ENCODE measurements at places on chromosomes 5 and 9.

- DNase-seq: no peak
Measured at GRCh38 chr5:146165903-146166302, 16.5 kb downstream of the LARS1 start.

GRCh38 chr9:79577969-79578723 is 6.4 kb downstream of the TLE4 start:
- peak; percentile 52 for DNase-seq

DNA sequence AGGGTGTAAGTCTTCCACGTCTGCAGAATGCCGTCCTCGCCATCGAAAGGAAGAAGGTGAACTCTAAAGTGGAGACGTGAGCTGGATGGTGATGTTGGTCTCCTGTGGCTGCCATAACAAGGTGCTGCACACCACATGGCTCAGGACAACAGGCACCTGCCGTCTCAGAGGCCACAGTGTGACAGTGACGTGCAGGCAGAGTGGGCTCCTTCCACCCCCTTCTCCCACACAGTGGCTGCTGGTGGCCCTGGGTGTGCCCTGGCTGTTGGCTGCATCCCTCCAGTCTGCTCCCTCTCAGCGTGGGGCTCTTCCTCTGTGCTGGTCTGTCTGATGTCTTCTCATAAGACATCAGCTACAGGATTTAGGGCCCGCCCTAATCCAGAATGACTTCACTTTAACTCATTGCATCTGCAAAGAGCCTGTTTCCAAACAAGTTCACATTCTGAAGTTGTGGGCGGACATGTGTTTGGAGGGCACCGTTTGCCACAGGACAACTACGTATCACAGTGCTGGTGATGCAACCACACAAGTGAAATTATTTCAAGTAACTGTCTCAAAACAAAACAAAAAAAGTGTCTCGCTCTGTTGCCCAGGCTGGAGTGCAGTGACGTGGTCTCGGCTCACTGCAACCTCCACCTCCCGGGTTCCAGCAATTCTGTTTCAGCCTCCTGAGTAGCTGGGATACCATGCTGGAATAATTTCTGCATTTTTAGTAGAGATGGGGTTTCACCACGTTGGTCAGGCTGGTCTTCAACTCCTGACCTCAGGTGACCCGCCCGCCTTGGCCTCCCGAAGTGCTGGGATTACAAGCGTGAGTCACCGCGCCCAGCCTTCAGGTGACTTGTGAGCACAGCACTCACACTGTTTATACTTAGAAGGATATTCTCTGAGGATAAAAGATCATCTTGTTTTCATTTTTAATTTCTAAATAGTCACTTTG is 31.2 kb upstream of the CLPTM1L start:
- no peak for DNase-seq

DNA sequence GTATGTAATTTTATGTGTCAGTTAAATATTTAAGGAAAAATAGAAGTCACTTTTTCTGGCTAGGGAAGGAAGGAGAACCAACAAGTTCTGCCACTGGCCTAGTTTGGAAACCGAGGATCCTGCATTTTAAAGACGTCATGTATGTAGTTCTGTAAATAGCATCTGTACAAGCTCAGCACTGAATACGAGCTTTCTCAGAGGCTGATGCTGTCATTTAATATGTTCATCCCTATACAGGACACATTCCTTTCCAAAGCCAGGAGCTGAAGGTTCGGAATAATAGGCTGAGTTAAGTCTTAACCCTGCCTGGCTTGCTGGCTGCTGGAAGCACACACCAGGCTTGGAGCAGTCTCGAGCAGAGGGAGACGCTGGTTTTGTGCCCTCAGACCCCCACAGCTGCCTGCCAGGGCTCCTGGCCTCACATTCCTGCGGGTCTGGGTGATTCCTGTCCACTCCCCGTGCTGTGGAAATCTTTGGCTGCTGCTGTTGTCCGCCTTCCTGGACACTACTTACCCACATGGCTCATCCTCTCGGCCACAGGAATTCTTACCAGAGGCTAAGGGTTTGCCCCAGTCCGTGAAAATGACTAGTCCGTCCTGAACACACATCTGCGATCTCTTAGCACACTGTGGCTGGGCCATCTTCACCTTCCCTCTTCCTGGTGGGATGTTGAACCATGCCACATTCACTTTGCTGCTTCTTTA is 36.6 kb downstream of the SLC46A2 start:
- DNase-seq: no peak

DNA sequence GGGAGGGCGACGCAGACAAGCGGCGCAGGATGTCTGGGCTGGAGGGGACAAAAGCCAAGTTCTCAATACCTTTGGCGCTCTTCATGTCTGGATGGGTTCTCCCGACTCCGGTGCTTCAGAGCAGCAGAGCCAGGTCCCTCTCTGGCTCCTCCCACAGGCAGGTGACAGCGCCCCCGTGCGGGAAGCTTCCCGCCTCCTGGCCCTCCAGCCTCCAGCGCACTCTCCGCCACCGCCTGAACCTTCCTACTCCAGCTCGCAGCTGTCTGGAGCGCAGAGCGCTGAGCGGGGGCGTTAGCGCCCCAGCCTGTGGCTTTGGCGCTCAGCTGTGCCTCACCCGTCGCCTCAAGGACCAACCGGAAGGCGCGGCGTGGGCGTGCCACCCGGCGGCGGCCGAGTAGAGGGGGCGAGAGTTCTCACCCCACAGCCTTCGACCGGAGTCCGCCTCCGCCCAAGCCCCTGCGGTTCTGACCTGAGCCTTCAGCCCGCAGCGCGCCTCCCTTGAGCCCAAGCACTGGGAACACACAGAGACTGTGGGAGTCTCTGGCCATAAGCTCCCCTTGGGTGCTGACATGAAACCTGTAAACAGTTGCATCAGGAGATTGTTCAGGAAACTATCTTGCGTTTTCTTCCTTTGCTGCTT is at the start of gene SLCO4C1:
TSS of gene SLCO4C1 (minus strand) at position 107 of the 640 bp plus-strand sequence. CDS start at position 85, 22 bp downstream.
- DNase-seq: peak; percentile 98

DNA sequence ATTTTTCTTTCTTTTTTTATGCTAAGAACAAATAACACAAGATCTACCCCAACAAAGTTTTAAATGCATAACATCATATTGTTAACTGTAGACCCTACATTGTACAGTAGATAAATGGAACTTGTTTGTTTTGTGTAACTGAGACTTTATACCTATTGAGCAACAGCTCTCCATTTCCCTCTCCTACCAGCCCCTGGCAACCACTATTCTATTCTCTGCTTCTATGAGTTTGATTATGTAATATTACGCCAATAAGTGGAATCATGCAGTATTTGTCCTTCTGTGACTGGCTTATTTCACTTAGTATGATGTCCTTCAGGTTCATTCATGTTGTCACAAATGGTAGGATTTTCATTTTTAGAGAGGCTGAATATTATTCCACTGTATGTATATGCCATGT is 308.2 kb upstream of the PRR16 start:
- DNase-seq: no peak

- DNase-seq: no peak
Measured at GRCh38 chr9:131117121-131117761, 8.1 kb upstream of the NUP214 start.
